Type B pancreatic cell (in vitro differentiated cells): ENCODE measurements at places on chromosomes 3 and 15. TPM values are rescaled to one million over a fixed set of nuclear protein-coding genes. Genes with fewer than 3 reads are reported as not detected.

DNA sequence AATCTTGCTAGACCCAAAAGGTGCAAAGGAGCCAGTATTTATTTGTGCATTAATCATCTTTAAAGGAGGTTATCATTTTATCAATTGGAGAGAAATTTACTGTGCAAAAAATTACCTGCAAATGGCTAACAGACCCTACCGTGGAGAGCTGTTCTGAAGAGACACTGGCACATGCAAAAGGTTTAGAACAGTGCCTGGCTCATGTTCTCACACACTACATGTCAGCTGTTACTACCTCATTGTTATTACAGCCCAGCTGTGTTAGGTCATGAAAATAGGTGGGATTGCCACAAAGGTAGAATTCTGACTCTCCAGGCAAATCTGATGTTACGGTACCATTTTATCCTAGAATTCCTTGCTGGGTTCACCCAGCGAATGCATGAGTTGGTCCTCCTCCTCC, 137.3 kb downstream of the SNRK start:
- no peaks in the 10 kb centered on the region for H3K4me1 ChIP-seq
- no peaks in the 10 kb centered on the region for H3K27me3 ChIP-seq
- no peak overlapping the region for H3K4me3 ChIP-seq
- H3K27ac ChIP-seq, result no peak overlapping the region
- no peak for DNase-seq

- peaks cover 17% of the 10 kb centered on the region for H3K36me3 ChIP-seq
- H3K27ac ChIP-seq, result peak overlapping the region; percentile 99
- peak overlapping the region; percentile 97 for H3K4me3 ChIP-seq
- no peak for DNase-seq
- no peaks in the 10 kb centered on the region for H3K27me3 ChIP-seq
These were observed 4.3 kb downstream of the BMF start for GRCh38 chr15:40104296-40104864.

DNA sequence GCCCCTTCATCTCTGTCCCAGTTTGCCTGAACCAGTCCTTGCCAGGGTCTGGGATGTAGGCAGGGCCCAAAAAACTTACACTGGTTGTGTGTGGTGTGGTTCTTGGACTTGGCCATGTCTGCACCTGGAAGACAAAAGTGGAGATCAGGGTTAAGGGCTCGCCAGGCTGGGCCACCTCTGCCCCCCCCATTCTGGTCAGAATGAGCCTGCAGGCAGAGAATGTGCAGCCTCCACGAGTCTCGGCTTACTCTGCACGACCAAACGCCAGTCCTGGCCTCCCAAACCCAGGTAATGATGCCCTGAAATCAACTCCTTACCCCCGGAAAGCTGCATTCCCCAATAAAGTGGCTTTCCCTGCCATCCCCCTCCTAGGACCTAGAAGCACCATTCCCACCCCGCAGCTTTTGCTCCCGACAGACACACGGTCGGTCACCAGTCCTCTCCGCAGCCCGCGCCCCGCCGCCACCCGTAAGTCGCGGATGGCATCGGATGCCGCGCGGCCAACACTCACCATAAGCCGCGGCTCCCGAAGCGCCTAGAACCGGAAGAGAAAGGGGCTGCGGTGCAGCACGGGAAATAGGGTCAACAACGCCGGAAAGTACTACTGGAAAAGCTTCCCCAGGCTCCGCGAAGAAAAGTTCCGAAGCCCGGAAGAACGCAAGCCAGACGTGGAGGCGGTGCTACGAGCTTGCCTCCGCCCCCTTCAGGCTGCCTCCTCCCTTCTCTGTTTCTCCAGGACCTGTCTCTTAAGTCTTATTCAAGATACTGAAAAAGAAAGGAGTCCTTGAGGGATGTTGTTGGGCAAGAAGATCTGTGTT, at the start of gene RPL29:
Gene RPL29 (minus strand): TSS at position 550 of the 818 bp plus-strand sequence. CDS start 434 bp downstream, at position 116.
- peaks cover 21% of the 10 kb centered on the region for H3K36me3 ChIP-seq
- H3K27me3 ChIP-seq, result peaks cover 14% of the 10 kb centered on the region
- H3K27ac ChIP-seq, result peak within 1 kb of the TSS; percentile 100
- peak; percentile 89 for DNase-seq

The ITIH3 gene
- 0.81 and 0.97 TPM in 2 replicates for total RNA-seq

The ANKRD63 gene
- 0.98 and 1.5 TPM in 2 replicates for total RNA-seq

The DNAH12 gene
- total RNA-seq, result 0.29 and 0.87 TPM in 2 replicates

- peak overlapping the region; percentile 75 for H3K4me3 ChIP-seq
- H3K4me1 ChIP-seq, result peaks cover 22% of the 10 kb centered on the region
- no peaks in the 10 kb centered on the region for H3K27me3 ChIP-seq
- peak overlapping the region; percentile 86 for H3K27ac ChIP-seq
- no peak for DNase-seq
These were observed 2.0 kb upstream of the HYAL2 start for GRCh38 chr3:50324351-50325112.

DNA sequence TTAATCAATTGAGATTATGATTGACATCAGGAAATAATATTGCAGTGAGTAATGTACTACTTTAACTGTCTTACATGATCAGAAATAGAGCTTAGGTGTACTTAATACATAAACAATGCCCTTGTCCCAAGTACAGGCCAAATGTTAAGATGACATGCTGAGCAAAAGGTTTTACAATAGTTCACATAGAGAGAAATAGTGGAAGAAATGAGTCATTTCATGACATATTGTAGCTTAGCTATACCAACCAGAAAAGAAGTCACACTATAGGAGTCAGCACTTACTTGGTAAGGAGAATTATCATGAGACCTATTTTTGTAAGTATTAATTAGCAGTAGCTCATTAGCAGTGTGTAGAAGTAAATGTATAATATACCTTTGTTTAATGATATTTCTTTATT, 96.4 kb upstream of the NANOGP8 start:
- H3K4me3 ChIP-seq, result no peak overlapping the region
- no peak for DNase-seq
- no peak overlapping the region for H3K27ac ChIP-seq
- H3K36me3 ChIP-seq, result no peaks in the 10 kb centered on the region
- peaks cover 14% of the 10 kb centered on the region for H3K4me1 ChIP-seq

DNA sequence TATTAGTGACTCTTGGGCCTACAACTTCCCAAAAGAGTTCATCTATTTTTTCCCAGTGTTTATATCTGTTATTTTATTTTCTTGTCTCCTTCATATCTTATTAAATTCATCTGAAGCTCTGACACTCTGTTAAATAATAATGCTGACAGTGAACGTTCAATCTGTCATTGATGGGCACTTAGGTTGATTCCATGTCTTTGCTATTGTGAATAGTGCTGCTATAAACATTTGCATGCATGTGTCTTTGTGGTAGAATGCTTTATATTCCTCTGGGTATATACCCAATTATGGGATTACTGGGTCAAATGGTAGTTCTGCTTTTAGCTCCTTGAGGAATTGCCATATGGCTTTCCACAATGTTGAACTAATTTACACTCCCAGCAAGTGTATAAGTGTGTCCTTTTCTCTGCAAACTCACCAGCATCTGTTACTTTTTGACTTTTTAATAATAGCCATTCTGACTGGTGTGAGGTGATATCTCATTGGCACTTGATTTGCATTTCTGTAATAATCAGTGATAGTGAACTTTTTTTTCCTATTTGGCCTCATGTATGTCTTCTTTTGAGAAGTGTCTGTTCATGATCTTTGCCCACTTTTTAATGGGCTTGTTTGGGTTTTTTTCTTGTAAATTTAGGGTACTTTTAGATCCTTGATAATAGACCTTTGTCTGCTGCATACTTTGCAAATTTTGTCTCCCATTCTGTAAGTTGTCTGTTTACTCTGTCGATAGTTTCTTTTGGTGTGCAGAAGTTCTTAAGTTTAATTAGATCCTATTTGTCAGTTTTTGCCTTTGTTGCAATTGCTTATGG, 122.5 kb downstream of the LEKR1 start:
- no peak for DNase-seq
- no peaks in the 10 kb centered on the region for H3K27me3 ChIP-seq
- H3K27ac ChIP-seq, result no peak overlapping the region
- H3K36me3 ChIP-seq, result no peaks in the 10 kb centered on the region

DNA sequence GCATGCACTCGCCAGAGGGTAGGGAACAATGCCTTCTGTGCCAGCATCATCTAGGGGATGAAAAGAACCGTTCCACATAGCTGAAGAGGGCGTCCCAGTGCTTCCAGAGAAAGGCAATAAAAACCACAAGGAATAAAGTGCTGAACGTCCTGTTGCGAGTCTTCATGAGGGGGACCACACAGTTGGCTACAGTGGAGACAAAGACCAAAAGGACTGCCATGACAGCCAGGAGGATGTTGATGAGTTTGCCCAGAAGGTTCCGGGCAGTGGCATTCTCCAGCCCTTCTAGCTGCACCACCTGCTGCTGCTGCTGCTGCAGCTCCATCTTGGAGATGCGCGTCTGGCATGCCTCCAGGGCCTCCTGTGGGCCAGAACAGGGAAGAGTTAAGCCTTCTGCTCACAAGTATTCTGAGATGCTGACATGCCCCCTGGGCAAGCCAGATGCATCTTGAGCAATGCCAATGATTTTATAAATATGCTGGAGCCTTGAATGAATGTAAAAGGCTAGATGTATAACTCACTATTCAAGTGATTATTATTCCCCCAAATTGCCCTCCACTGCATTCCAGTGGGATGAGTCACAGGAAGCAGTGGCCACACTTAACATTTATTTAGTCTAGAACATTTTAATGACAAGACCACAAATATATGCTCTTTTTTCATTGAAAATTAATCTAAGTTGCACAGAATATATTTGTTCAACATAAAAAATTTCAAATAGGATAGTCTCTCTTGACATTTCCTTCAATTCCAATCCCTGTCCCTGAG, 45.1 kb upstream of the PLXND1 start:
- H3K27ac ChIP-seq, result peak overlapping the region; percentile 23
- peaks cover 10% of the 10 kb centered on the region for H3K36me3 ChIP-seq
- H3K27me3 ChIP-seq, result no peaks in the 10 kb centered on the region

DNA sequence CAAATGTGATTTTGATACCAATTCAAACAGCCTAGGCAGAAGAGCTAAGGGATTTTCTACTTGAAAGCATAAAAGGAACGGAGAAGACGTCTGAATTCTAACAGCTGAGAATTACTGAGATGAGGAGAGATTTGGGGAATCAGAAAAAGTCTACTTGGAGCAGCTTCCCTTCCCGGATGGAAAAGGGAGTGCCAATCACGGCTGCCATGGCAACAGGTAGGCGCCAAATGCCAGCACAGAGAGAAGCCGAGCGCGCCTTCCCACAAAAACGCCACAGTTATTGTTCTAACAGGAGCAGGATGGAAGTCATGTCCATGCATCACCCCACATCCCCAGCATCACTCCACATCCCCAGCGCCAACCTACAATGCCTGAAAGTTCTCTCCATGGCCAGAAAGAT, 63.5 kb upstream of the PRR20G start:
- no peaks in the 10 kb centered on the region for H3K4me1 ChIP-seq
- DNase-seq, result no peak
- H3K27ac ChIP-seq, result peak overlapping the region; percentile 82
- H3K36me3 ChIP-seq, result no peaks in the 10 kb centered on the region

The GOLGA8O gene
- total RNA-seq, result 0.79 and 1.6 TPM in 2 replicates

DNA sequence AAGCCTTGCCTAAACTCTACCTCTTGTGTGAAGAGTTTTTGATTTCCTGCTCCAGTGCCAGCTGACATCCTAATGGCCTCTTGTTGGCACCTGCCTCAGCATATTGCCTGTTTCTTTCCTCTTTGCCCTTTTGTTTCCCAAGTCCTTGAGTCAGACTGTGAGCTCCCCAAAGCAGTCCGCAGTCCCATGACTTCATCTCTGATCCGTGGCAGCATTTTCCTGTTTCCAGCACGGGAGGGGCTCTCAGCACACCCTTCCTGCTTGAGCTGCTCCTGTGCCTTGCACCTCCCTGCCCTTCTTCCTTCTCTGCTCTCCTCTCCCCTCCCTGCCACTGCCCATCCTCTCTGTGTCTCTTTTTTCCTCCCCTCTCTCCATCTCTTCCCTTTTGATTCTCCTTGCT, 179.6 kb downstream of the EPHB1 start:
- H3K36me3 ChIP-seq, result no peaks in the 10 kb centered on the region
- peaks cover 45% of the 10 kb centered on the region for H3K27me3 ChIP-seq

The OSBPL10 gene
- 24.4 and 43.6 TPM in 2 replicates for total RNA-seq

DNA sequence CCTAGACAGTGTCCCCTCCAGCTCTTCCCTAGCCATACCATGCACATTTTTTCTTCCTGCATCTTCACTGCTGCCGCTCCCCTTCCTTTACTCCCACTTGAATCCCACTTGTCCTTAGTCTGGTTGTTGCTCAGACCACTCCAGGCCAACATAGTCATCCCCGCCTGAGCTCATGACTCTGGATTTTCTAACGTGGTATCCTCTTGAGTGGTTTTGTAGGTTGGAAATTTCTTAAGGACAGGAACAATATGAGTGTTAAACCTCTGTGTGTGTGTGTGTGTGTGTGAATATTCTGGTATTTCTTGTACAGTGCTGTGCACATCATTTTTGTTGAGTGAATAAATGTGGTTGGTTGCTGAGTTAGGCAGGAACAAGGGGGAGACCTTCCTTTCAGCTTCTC, 3.1 kb downstream of the BAHD1 start:
- H3K27me3 ChIP-seq, result peaks cover 35% of the 10 kb centered on the region
- no peaks in the 10 kb centered on the region for H3K36me3 ChIP-seq
- H3K4me3 ChIP-seq, result peak overlapping the region; percentile 91
- H3K27ac ChIP-seq, result peak overlapping the region; percentile 51

The GP9 gene
- not detected in 2 replicates for total RNA-seq

The BFSP2 gene
- not detected in 2 replicates for total RNA-seq

DNA sequence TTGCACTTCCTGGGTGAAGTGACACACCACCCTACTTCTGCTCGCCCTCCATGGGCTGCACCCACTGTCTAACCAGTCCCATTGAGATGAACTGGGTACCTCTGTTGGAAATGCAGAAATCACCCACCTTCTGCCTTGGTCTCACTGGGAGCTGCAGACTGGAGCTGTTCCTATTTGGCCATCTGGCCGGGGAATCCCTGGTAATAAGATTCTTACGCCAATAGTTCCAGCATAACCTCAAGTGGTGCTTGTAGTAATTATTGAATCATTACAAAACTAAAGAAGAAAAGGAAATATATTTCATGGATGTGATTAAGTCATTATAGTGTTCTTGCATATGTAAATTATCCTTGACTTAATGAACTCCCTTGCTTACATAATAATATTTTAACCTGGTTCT, 841.9 kb downstream of the CADM2 start:
- no peaks in the 10 kb centered on the region for H3K4me1 ChIP-seq
- no peak overlapping the region for H3K4me3 ChIP-seq
- H3K27ac ChIP-seq, result no peak overlapping the region
- no peaks in the 10 kb centered on the region for H3K36me3 ChIP-seq
- DNase-seq, result no peak

GRCh38 chr3:100076731-100077529, 37.4 kb downstream of the FILIP1L start:
- H3K36me3 ChIP-seq, result no peaks in the 10 kb centered on the region
- peaks cover 26% of the 10 kb centered on the region for H3K4me1 ChIP-seq
- DNase-seq, result no peak
- H3K4me3 ChIP-seq, result peak overlapping the region; percentile 12
